ENCODE measurements at places on chromosomes 12 and 14.
A peak's percentile ranks its signal among the peaks of the same experiment; 100 is the strongest.

DNA sequence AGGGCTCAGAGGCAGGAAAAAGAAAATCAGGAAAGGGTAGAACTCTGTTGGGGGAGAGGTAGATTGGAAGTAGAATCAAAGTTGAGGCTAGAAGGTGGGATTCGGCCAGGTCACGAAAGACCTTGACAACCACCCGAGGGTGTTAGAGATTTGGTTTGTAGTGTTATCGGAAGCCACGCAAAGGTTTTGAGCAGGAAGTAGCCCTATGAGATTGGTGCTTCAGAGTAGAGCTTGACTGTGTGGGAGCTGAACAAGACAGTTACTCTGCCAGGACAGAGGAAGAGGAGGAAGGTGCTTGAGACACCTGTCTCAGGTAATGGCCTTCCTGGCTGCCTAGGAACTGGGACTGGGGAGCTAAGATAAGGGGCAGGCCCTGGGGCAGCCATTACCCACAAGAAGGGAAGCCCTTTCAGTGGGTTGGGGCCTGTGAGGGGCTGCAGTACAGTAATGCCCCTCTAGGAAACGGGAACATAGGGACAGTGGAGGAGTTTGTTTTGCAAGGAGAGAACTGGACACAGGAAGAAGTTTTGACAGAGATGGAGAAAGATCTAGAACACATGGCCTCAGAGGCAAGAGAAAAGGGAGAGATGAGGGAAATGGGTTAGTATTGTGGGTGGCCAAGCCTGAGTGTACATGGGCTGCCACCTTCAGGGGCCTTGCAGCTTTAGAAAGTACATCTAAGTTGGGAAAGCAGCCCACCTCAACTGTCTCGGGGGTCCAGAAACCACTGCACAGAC, 73.5 kb downstream of the RIN3 start:
- no peak for DNase-seq

GRCh38 chr12:52437508-52437907, 3.3 kb upstream of the KRT75 start:
- DNase-seq = no peak

- no peak for DNase-seq
These were observed 471.2 kb downstream of the ATP23 start for GRCh38 chr12:58412461-58413060.

DNA sequence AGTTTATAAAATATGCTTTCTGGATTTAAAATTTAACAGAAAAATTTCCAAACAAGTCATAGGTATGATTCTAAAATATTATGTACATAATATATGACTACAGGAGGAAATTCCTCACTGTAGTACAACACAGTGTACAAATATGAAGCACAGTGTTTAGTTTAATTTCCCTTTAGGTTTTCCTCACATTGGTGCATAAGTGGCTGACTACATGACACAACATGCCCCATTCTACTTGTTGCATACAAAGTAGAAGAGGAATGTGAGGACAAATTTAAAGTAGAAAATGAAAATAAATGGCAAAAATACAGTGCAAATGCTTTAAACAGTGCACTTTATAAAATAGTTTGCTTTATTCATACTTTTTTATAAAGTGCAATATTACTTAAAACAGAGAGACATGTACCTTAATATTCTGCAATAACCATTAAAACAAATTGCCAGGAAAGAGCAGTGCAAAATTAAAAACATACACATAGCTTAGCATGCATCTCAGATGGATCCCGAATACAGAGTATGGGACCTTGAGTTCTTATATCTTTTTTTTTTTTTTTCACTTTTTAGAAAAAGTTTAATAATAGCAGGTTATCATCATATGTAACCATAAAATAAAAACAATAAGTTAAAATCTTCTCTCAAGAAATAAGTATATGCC, 54.8 kb upstream of the TTC7B start:
- no peak for DNase-seq

- no peak for DNase-seq
These were observed 504 bp downstream of the WNT5B start for GRCh38 chr12:1629338-1630132.

DNA sequence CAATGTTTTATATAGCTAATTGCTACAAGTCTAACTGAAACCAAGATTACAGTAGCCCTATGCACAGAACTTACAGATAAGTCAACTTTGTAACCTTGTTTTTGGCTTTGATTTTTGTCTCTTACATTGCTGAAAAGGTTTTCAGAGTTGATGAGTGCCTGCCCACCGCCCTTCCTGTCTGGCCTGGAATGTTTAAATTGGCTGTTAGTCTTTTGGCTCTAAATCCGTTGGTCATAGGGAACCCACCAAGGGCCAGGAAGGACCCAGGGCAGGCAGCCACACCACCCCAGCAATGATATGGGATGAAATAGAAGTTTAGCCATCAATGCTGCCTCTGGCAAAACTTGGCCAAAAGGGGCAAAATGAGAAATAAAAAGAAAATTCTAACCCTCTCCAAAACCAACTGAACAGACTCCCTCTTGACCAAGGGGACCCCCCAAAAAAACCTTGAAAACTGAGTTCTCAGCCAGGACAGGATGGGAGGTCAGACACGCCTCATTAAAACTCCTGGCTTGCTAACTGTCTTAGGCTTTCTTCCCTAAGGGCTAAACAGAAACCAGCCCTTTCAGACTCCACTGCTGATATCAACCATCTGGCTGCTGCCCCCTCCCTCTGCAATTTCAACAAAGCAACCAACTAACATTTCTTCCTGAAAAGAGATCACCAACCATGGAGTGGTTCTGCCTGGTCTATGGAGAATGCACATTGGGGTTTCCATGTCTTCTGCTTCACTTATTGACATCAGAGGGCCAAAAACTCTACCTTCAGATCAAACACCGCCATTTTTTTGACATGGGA, 242.1 kb upstream of the NOS1 start:
- no peak for DNase-seq

- DNase-seq = no peak
These were observed 140.2 kb downstream of the BCL11B start for GRCh38 chr14:99131632-99132271.

DNA sequence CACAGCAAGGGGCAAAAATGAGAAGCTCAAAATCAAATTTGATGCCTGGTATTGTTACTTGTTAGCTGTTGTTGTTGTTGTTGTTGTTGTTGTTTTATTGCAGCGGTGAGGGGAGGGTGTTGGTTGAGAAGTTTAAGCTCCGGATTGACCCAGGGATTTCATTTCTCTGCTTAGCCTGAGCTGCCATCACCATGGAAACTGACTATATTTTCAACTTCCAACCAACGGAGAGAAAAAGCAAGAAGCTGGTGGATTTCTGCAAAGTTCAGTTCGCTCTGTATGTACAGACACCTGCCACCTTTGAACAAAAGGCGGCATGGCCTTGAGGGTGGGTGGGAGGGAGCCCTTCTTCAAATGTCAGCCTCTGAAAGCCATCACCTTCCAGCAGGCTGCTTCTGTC, 194.5 kb upstream of the NOS1 start:
- no peak for DNase-seq

DNA sequence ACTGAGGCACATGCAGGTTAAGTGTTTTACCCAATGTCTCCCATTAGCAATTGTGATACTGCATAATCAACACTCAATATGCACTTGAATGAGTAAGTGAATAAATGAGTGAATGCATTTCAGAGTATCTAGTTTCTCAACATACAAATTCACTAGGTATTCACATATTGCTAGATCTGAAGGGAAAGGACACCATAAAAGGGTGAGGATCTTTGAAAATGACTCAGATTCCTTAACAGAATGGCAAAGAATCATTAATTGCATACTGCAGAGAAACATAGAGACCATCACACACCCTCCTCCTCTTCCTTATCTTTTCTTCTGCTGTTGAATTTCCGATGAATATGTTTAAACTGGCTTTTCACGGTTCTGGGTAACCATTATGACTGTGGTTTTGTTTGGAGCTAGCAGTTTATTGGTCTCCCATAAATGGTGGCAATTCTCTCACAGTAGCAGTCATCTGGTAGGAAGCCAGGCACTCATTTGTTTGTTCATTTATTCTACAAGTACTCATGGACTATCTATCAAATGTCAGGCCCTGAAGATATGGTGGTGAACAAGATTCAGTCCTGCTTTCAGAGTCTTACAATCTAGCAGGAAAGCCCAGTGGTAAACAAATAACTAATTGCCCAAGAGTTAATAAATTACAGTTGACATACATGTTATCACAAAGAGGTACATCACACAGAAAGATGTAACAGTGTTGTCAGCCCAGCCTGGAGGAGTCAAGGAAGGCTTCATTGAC, 70.2 kb downstream of the LLPH start:
- no peak for DNase-seq

- DNase-seq = no peak
These were observed 84.1 kb downstream of the BCAT1 start for GRCh38 chr12:24864796-24865125.

GRCh38 chr12:1488908-1489381, 105.4 kb downstream of the FBXL14 start:
- DNase-seq = no peak

- no peak for DNase-seq
These were observed 198.8 kb downstream of the KITLG start for GRCh38 chr12:88381466-88381865.

DNA sequence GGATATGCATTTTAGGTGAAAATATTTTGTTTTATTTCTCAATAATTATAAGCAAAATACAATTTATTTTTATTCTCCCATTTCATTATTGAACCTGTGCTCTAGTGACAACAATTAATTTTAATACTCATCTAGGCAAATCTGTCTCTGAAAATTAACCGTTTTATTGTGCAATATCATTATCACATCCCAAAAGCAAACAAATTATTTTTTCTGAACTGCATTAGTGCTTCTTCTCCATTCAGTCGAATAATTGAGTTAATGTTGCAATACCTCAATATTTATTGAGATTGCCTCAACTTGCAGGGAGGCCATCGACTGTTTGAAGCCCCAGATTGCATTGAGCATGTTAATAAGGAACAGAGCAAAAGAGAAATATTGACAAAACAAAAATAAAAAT, 303.2 kb upstream of the LRFN5 start:
- no peak for DNase-seq

DNA sequence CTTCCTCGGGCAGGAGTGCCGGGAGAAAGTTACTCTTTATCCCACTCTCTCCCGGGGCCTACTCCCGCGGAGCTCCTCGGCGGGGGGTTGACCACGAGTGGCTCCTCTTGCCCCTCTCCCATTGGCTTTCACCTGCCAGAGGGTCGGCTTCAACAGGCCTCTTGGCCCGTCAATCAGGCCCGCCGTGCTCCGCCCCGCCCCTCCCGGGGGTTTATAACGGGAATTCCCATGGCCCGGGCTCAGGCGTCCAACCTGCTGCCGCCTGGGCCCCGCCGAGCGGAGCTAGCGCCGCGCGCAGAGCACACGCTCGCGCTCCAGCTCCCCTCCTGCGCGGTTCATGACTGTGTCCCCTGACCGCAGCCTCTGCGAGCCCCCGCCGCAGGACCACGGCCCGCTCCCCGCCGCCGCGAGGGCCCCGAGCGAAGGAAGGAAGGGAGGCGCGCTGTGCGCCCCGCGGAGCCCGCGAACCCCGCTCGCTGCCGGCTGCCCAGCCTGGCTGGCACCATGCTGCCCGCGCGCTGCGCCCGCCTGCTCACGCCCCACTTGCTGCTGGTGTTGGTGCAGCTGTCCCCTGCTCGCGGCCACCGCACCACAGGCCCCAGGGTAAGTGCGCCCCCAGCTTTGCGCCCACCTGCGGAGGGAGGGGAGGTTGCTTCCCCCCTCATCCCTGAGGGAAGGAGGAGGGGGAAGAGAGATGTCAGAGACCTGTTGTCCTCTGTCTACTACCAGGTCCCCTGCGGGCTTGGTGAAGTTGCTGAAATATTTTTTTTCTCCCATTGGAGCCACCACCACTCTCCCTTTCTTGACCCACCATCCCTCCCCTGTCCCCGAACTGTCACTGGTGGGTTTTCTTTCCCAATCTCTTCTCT, at the start of gene SMOC1:
TSS of gene SMOC1 (plus strand) at position 242 of the 869 bp plus-strand sequence. CDS start at position 505, 263 bp downstream.
- peak; percentile 75 for DNase-seq

DNA sequence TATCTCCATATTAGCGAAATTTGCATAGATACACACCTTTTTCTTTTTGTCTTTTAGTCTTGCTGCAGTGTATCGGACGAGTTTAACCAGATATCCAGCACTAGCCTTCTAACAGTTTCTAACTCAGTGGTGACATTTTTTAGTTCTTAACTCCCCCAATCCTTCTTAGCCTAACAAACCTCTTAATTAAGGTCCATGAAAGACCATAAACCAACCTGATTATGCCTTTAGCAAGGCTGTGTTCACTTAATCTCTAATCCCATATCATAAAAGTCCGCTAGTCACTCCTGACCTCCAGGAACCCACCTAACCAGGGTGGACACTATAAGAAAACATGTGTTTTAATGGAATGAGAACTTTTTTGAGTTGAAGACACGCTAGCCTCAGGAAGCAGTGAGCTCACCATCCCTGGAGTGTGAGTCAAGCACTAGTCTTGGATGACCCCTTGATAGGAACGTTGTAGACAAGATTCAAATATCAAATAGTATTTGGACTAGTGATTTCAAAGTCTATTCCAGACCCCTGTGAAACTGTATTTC, 9.5 kb downstream of the CDKN1B start:
- DNase-seq = no peak

GRCh38 chr14:76755610-76756370, 5.5 kb upstream of the VASH1 start:
- DNase-seq = no peak

GRCh38 chr12:68739891-68740290, 6.1 kb upstream of the SLC35E3 start:
- no peak for DNase-seq

- DNase-seq = no peak
These were observed 274.1 kb downstream of the ADAMTS20 start for GRCh38 chr12:43277651-43278540.

DNA sequence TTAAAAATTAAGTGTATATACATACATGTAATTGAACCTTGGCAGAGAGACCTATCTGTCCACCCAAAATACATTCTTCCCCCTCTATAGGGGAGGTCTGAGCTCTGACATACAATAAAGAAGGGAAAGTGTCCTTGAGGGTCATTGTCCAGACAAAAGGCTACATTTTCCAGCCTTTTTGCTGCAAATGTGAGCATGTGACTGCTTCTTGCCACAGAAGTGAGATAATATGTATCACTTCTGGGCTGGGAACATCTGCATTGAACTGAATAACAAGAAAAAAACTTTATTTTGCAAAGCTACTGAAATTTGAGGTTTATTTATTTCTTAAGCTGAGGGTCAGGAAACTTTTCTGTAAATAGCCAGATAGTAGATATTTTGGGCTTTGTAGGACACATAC, 131.3 kb downstream of the TBC1D30 start:
- DNase-seq = no peak

DNA sequence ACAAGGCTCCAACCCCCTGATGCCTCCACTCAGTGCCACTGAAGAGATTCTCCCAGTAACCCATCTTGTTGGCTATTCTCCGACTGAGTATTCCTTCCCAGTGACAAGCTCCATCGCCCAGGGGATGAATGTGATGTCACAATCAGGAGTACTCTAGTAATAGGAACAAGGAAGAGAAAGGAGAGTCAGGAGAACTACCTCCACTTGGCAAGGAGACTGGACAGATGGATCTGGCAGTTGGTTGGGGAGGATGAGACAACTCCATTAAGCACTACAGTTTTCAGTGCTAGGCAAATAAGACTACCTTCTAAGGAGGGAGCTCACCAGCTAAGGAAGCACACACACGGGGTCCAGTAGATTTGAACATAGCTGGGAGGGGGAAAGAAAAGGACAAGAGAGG, 5.3 kb downstream of the RNF41 start:
- no peak for DNase-seq
